Keratinocyte (primary cell): ENCODE measurements at places on chromosomes 13 and 19. TPM values are rescaled to one million over a fixed set of nuclear protein-coding genes. Genes with fewer than 3 reads are reported as not detected.

C5AR1 gene
- 0.15 to 0.63 TPM (median 0.42 TPM) in 3 replicates for polyA plus RNA-seq

PRTN3 gene
- not detected in 3 replicates for polyA plus RNA-seq

KASH5 gene
- not detected in 3 replicates for polyA plus RNA-seq

IRGC gene
- not detected in 3 replicates for polyA plus RNA-seq

SIGLEC11 gene
- polyA plus RNA-seq = not detected in 3 replicates

SULT2B1 gene
- polyA plus RNA-seq = 6.0 to 10.2 TPM (median 8.9 TPM) in 3 replicates

KIR2DL3 gene
- polyA plus RNA-seq = not detected in 3 replicates

BRME1 gene
- 0.22 to 0.57 TPM (median 0.26 TPM) in 3 replicates for polyA plus RNA-seq

THSD8 gene
- polyA plus RNA-seq = 0.41 to 6.6 TPM (median 2.9 TPM) in 3 replicates

ACP7 gene
- 0.08 to 0.28 TPM (median 0.09 TPM) in 3 replicates for polyA plus RNA-seq

SIGLECL1 gene
- not detected in 3 replicates for polyA plus RNA-seq

CYP4F22 gene
- polyA plus RNA-seq = 0.43 to 0.62 TPM (median 0.59 TPM) in 3 replicates

ZNF554 gene
- polyA plus RNA-seq = 2.2 to 3.0 TPM (median 2.7 TPM) in 3 replicates

TMEM272 gene
- polyA plus RNA-seq = 0.01 TPM in 1 of 3 replicates, not detected in the others

RCBTB2 gene
- polyA plus RNA-seq = 3.4 to 5.5 TPM (median 4.6 TPM) in 3 replicates

TPTE2 gene
- polyA plus RNA-seq = 0.03 TPM in 1 of 3 replicates, not detected in the others

CEACAM19 gene
- polyA plus RNA-seq = 2.4 to 7.1 TPM (median 3.7 TPM) in 3 replicates

ANKRD24 gene
- polyA plus RNA-seq = 0.02 to 0.15 TPM (median 0.07 TPM) in 3 replicates

IL17D gene
- polyA plus RNA-seq = 0.07 to 0.09 TPM (median 0.09 TPM) in 3 replicates

C13orf46 gene
- polyA plus RNA-seq = 0.03 to 0.10 TPM in 2 of 3 replicates, not detected in the other

NCCRP1 gene
- polyA plus RNA-seq = 2.3 to 6.0 TPM (median 2.8 TPM) in 3 replicates

SMIM44 gene
- not detected in 3 replicates for polyA plus RNA-seq

GJB6 gene
- polyA plus RNA-seq = 6.1 to 13.6 TPM (median 11.2 TPM) in 3 replicates

ZNF610 gene
- polyA plus RNA-seq = 0.78 to 1.8 TPM (median 1.7 TPM) in 3 replicates
